ENCODE measurements at places on chromosomes 3 and 15. TPM values are rescaled to one million over a fixed set of nuclear protein-coding genes. Genes with fewer than 3 reads are reported as not detected.

DNA sequence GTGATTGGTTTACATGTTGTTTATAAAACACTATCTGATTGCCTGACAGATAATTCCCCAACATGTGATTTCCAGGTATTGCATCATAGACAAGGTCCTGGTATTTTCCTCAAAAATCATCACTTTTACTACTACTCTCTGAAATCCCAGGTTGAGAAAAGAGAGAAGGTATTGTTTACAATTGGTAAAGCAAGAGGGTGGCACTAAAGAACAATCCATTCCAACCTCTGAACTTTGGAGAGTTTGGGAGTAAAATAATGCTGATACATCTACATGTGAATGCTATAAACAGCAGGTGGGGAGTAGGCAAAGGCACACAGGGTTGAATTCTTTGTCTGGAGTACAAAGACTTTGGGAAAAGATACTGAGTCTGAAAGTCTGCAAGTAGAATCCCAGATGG lies 134.2 kb downstream of the WDR72 start:
- no peaks in the 10 kb centered on the region for H3K4me1 ChIP-seq
- DNase-seq: no peak
- H3K27me3 ChIP-seq: peaks cover 1% of the 10 kb centered on the region
- H3K4me3 ChIP-seq: no peak overlapping the region
- H3K36me3 ChIP-seq: no peaks in the 10 kb centered on the region

DNA sequence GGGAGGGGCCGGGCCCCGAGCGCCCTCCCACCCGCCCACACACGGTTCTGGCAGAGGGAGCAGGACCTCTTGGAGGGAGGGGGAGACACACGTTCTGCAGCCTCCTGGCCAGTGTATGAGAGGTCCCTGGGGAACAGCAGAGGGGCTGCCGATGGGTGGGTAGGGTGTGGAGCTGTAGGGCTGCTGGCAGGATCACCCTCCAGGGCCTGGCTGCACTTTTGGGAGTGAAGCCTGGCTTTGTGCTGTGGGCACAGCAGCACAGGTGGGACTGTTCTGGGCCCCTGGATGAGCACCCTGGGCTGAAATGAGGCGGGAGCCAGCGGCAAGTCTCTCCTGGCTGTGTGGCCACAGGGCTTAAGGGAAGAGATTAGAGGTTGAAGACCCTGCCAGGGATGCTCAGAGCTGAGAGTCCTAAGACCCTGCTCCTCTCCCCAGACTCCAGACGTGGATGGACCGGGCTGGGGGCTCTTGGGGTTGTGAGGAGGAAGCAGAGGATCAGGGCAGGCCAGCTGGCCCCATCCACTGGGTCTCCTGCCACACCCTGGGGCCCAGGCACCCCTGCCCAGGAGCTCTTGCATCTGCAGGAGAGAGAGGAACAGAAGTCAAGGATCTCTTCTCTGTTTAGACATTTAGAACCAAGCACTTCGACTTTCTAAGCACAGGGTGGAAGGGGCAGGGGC lies 45.2 kb downstream of the RGMA start:
- H3K36me3 ChIP-seq: peaks cover 21% of the 10 kb centered on the region
- no peak overlapping the region for H3K27ac ChIP-seq
- H3K27me3 ChIP-seq: peaks cover 24% of the 10 kb centered on the region
- no peak overlapping the region for H3K4me3 ChIP-seq
- no peak for DNase-seq

The SCAANT1 gene
- total RNA-seq: not detected

The RAB5A gene
- 81.8 TPM for total RNA-seq

DNA sequence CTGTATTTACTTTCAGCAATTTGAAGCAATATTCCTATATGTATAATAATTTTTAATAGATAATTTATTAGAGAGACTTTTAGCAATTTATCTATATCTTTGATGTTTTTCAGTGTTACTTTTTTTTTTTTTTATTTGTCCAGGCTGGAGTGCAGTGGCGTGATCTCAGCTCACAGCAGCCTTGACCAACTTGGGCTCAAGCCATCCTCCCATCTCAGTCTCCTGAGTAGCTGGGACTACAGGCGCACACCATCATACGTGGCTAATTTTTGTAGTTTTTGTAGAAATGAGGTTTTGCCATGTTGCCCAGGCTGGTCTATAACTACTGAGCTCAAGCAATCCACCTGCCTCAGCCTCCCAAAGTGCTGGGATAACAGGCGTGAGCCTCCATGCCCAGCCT lies 25.3 kb upstream of the SLTM start:
- no peak overlapping the region for H3K27ac ChIP-seq
- H3K4me3 ChIP-seq: no peak overlapping the region
- H3K4me1 ChIP-seq: no peaks in the 10 kb centered on the region

DNA sequence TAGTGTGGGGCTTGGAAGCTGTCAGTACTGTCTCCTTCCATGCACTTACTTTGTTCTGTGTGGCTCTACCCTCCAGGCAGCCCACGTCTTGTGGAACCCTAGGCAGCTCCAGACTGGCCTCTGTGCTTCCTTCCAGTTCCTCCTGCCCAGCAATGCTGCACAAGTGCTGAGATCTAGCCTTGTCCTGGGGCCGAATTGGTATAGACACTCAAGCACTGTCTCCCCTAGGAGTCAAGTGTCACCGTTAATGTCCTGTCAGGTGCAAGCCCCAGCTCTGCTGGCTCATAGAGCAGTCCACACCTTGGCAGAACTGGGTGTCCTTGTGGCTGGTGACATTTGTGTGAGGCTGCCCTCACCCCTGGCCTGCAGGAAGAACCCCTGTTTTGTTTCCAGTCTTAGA lies 130.1 kb downstream of the EEFSEC start:
- H3K4me1 ChIP-seq: peaks cover 11% of the 10 kb centered on the region
- no peaks in the 10 kb centered on the region for H3K36me3 ChIP-seq
- DNase-seq: no peak
- no peaks in the 10 kb centered on the region for H3K27me3 ChIP-seq
- H3K27ac ChIP-seq: no peak overlapping the region

The PLA1A gene
- total RNA-seq: not detected

GRCh38 chr3:177571271-177571943 lies 374.1 kb upstream of the TBL1XR1 start:
- no peaks in the 10 kb centered on the region for H3K36me3 ChIP-seq
- peaks cover 8% of the 10 kb centered on the region for H3K27me3 ChIP-seq
- no peak overlapping the region for H3K27ac ChIP-seq
- peaks cover 32% of the 10 kb centered on the region for H3K4me1 ChIP-seq
- H3K4me3 ChIP-seq: no peak overlapping the region
- no peak for DNase-seq

- no peak overlapping the region for H3K27ac ChIP-seq
- DNase-seq: no peak
- H3K4me1 ChIP-seq: no peaks in the 10 kb centered on the region
- H3K27me3 ChIP-seq: no peaks in the 10 kb centered on the region
- no peaks in the 10 kb centered on the region for H3K36me3 ChIP-seq
Measured at GRCh38 chr3:34919025-34919424, 720.3 kb upstream of the ARPP21 start.

The SLC22A14 gene
- 0.93 TPM for total RNA-seq

The SLC51A gene
- not detected for total RNA-seq

The HGD gene
- total RNA-seq: not detected

The ROBO2 gene
- total RNA-seq: 330 TPM

- H3K27ac ChIP-seq: no peak overlapping the region
- no peak overlapping the region for H3K4me3 ChIP-seq
- DNase-seq: no peak
- H3K4me1 ChIP-seq: no peaks in the 10 kb centered on the region
- H3K27me3 ChIP-seq: no peaks in the 10 kb centered on the region
Measured at GRCh38 chr3:101938262-101938847, 89.0 kb downstream of the NFKBIZ start.

DNA sequence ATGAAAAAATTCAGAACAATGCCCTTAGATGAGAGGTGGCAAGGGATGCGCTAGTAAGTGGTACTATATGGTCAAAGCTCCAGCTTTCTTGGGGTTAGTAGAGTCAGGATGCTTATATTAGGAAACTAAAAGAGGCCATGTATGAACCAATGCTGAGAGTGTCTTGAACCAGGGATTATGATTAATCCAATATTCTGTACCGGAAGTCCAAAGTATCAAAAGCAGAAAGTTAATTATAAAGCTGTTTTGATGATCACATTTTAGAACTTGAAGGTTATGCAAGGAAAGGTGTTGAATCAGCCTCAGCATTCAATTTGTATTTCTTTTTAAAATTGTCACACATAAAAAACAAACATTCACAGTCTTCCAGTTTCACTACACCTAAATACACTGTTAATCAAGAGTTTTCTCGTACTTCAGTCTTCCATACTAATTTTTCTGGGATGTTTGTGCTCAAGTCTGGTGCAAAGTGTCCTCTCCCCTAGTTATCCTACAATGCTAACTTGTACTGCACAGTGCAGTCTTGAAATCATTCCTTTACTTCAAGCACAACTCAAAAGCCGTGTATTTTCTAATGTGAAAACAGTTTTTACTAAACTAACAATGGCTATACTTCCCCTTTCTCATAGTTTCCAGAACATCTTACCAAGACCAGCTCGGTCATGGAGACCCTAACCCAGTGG lies 10.7 kb upstream of the FAH start:
- no peaks in the 10 kb centered on the region for H3K4me1 ChIP-seq
- no peak for DNase-seq
- no peak overlapping the region for H3K4me3 ChIP-seq
- no peak overlapping the region for H3K27ac ChIP-seq
- no peaks in the 10 kb centered on the region for H3K27me3 ChIP-seq

- no peak overlapping the region for H3K27ac ChIP-seq
- no peak for DNase-seq
- no peaks in the 10 kb centered on the region for H3K27me3 ChIP-seq
- H3K36me3 ChIP-seq: no peaks in the 10 kb centered on the region
- no peak overlapping the region for H3K4me3 ChIP-seq
Measured at GRCh38 chr3:88742674-88743507, 364.5 kb upstream of the EPHA3 start.

The SLC22A13 gene
- 1.5 TPM for total RNA-seq

The DUOXA2 gene
- total RNA-seq: not detected

- no peaks in the 10 kb centered on the region for H3K27me3 ChIP-seq
- H3K4me1 ChIP-seq: no peaks in the 10 kb centered on the region
- no peak for DNase-seq
Measured at GRCh38 chr3:54366839-54367238, 244.5 kb downstream of the CACNA2D3 start.

DNA sequence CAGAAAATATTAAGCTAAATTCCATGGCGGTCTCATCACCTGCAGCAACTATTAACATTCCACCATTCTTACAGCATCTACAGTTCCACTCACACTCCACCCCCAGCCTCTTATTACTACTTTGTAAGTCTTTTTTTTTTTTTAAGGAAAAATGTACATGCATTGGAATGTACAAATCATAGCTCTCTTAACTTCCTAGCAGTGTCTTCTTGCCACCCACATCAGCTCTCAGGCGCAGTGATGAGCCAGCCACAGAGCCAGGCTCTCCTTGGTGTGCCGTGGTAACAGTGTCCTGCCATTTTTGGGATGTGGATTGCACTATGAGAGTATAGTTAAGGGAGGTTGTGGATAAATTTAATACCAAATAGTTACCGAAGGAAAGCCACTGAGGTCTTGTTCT lies 17.8 kb downstream of the ABHD17C start:
- H3K4me3 ChIP-seq: no peak overlapping the region
- no peak overlapping the region for H3K27ac ChIP-seq
- no peak for DNase-seq
- H3K36me3 ChIP-seq: no peaks in the 10 kb centered on the region
- H3K27me3 ChIP-seq: no peaks in the 10 kb centered on the region

GRCh38 chr3:12135029-12135657 lies 23.6 kb downstream of the TIMP4 start:
- peaks cover 2% of the 10 kb centered on the region for H3K4me1 ChIP-seq
- no peak overlapping the region for H3K4me3 ChIP-seq
- no peaks in the 10 kb centered on the region for H3K36me3 ChIP-seq
- peak; percentile 80 for DNase-seq
- H3K27ac ChIP-seq: no peak overlapping the region
- no peaks in the 10 kb centered on the region for H3K27me3 ChIP-seq

GRCh38 chr15:73004462-73004861 lies 47.8 kb upstream of the NEO1 start:
- no peak for DNase-seq
- H3K27me3 ChIP-seq: peaks cover 2% of the 10 kb centered on the region

GRCh38 chr3:124409650-124410275 lies 320.5 kb upstream of the UMPS start:
- H3K27ac ChIP-seq: no peak overlapping the region
- no peak overlapping the region for H3K4me3 ChIP-seq
- H3K36me3 ChIP-seq: peaks cover 6% of the 10 kb centered on the region
- no peaks in the 10 kb centered on the region for H3K4me1 ChIP-seq
- no peak for DNase-seq
- peaks cover 9% of the 10 kb centered on the region for H3K27me3 ChIP-seq

The RTP1 gene
- total RNA-seq: not detected

The ANKUB1 gene
- total RNA-seq: not detected

DNA sequence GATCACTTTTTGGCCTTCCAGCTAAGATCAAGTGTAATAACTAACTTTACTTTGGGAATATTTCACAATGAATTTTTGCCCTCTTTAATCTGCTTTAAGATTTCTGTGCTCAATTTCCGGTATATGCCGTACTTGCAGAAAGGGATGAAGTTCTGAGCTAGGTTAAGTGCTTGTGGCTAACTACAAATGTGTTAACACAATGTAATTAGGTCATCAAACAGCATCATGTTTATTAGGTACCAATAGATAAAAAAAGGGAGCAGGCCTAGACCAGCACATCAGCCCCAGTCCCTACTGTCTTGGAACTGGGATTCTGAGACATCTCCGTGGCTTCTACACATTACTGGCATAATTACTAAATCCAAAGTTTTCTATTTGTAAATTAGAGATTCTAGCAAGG lies 932.7 kb upstream of the CFAP20DC start:
- peaks cover 2% of the 10 kb centered on the region for H3K27me3 ChIP-seq
- H3K4me1 ChIP-seq: peaks cover 47% of the 10 kb centered on the region
- DNase-seq: no peak
- no peaks in the 10 kb centered on the region for H3K36me3 ChIP-seq
- no peak overlapping the region for H3K4me3 ChIP-seq

The ADAMTS9 gene
- 2.3 TPM for total RNA-seq

The FAM131A gene
- 51.4 TPM for total RNA-seq

DNA sequence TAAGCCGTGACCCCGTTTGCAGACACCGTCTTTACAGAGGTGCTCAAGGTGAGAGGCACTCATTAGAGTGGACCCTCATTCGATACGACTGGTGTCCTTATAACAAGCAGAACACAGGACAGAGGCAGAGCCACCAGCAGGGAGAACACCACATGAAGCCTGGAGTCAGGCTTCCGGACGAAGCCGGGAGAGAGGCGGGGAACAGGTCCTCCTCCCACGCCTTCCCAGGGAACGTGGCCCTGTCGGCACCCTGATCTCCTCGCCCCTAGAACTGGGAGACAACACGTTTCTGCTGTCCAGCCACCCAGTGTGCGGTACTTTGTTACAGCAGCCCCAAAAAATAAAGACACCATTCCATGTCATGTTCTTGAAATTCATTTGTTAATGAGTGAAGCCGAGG lies 33.6 kb downstream of the ZDHHC19 start:
- no peaks in the 10 kb centered on the region for H3K36me3 ChIP-seq
- H3K27ac ChIP-seq: no peak overlapping the region
- peaks cover 8% of the 10 kb centered on the region for H3K4me1 ChIP-seq
- no peak overlapping the region for H3K4me3 ChIP-seq

DNA sequence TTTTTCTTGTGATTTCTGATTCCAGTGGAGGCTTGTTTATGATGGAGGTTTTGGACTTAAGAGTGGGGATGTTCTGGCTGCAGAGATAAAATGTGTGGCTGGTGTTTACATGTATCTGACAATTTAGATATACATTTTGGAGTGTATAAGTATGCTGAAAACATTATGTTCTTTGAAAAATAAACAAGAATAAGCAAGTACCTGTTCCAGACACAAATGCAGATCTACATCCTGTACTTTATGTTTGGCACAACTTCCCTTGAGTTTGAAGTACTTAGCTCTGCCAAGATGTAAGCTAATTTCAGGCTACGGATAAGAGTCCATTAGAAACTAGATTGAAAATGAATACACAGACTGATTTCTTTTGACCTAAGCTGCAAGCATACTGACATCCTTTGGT lies 277.2 kb downstream of the CHST2 start:
- H3K4me1 ChIP-seq: no peaks in the 10 kb centered on the region
- H3K27me3 ChIP-seq: no peaks in the 10 kb centered on the region
- DNase-seq: no peak
- H3K27ac ChIP-seq: no peak overlapping the region
- H3K36me3 ChIP-seq: peaks cover 13% of the 10 kb centered on the region
